ENCODE measurements at places on chromosomes 16 and 17.

DNA sequence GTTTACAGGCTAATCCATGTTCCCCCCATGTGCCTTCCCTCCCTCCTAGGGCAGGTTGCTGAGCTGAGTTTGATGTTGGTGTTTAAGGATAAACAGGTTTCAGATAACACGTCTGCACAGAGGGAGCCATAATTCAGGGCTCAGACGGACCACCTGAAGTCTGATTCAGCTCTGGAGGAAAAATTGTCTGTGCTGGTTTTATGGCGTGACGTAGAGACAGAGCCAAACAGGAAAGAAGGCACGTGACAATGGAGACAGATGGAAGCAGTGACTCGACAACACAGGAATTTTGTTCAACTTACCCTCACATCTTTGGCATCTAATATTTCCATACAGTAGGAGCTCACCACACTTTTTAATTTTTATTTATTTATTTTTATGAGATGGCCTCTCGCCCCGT lies 10.7 kb upstream of the USP10 start:
- DNase-seq, result no peak

DNA sequence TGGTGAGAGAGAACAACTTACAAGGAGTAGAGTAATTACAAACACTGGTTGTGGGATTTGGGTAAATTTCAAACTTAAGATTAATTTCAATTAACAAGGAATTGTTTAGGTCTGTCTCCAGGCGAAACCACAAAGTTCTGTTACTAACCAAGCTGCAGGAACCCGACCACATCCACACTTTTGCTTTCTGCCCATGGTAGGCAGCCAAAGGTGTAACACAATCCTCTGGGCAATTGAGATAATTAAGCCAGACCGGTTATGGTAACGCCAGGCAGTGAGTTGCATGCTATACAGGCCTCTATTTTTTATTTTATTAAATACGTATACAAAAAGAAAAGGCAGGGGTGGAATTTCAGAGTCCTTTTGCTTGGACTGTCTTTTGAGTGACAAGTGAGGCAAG lies 12.0 kb downstream of the KCNJ2 start:
- DNase-seq, result no peak

GRCh38 chr17:46060461-46060860 lies 61.4 kb downstream of the STH start:
- no peak for DNase-seq

GRCh38 chr16:15518381-15519351 lies 84.3 kb downstream of the BMERB1 start:
- no peak for DNase-seq

GRCh38 chr17:45668316-45668715 lies 115.8 kb upstream of the CRHR1 start:
- DNase-seq, result no peak

DNA sequence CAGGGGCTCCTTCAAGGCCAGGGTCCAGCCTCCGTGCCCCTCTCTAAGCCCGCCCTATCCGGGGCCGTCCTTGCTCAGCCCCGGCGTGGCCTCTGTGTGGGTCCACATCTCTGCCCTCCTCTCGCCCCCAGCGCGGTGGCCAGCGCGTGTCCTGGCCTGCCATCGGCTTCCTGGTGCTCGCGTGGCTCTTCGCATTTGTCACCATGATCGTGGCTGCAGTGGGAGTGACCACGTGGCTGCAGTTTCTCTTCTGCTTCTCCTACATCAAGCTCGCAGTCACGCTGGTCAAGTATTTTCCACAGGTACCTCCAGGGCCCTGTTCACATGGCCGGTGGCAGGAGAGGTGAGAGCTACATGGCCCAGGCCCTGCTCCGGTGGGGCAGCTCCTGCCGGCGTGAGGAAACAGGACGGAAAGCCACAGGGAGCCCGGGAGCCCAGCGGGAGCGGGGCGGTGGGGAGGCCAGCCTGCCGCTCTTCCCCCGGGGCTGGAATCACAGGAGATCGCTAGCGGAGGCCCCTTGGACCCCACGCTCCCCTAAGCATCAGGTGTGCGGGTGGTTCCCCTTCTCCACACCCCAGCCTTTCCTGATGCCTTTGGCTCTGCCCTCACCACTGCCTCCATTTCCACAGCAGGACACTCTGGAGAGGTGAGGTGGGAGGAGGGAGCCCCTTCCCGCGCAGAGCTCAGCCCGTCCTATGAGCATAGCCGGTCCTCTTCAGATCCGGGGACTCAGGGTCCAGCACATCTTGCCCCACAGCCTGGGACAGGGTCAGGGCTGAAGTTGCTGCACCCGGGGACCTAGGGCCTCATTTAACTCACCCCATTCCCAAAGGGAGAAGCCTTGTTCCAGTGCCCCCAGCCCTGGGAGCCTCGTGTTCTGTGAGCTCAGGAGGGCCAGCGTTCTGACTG lies 10.2 kb downstream of the TAX1BP3 start:
- no peak for DNase-seq

DNA sequence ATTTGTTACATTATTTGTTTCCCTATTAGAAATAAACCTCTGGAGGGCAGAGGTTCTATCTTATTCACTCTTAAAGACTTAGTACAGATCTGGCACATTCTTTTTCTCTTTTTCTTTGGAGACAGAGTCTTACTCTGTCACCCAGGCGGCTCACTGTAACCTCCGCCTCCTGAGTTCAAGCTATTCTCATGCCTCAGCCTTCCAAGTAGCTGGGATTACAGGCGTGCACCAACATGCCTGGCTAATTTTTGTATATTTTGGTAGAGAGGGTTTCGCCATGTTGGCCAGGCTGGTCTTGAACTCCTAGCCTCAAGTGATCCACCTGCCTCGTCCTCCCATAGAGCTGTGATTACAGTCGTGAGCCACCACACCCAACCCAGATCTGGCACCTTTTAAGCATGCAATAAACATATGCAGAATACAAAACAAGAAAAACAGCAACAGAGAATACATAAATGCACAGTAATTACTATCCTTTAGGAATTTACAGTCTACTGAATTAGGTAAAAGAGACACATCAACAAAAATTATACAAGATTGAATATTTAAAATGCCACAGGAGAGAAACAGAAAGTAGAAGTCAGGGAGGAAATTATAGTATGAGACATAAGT lies 52.1 kb downstream of the GPATCH8 start:
- DNase-seq, result no peak

DNA sequence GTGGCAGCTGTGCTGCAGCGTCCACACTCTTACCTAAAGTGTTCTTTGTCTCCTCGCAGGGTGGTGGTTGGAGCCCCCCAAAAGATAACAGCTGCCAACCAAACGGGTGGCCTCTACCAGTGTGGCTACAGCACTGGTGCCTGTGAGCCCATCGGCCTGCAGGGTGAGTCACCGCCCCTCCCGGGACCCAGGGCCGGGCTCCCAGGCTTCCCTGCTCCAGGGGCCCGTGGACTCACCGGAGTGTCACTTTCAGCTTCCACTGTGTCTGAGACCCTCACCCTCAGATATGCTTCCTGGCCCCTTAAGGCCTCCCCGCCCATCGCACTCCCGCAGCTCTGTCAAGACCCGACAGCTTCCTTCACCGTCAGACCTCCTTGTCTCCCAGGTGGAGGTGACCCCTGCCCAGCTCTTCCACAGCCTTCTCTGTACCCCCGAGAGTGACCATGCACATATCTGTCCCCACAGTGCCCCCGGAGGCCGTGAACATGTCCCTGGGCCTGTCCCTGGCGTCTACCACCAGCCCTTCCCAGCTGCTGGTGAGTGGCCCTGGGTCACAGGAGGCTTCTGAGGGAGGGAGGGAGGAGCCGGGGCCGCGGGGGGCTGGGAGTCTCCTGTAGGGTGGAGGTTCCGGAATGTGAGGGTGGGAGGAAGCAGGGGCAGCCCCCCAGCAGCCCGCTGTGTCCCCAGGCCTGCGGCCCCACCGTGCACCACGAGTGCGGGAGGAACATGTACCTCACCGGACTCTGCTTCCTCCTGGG lies 1.8 kb downstream of the ITGAX start:
- no peak for DNase-seq

DNA sequence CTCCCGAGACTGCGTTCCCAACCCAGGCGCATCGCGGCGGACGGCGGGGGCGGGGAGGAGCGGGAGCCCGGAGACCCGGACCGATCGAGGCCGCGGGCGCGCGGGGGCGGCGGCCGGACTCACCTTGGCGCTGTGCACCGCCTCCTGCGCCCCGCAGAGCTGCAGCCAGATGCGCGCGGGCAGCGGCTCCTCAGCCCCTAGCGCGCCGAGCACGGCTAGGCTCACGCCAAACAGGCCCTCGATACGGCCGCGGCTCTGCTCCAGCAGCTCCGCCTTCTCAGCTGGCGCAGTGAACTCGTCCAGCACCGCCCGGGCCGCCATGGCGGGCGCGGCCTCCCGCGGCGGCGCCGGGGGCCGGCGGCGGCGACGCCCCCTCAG lies 339 bp downstream of the N4BP1 start:
- peak; percentile 81 for DNase-seq

DNA sequence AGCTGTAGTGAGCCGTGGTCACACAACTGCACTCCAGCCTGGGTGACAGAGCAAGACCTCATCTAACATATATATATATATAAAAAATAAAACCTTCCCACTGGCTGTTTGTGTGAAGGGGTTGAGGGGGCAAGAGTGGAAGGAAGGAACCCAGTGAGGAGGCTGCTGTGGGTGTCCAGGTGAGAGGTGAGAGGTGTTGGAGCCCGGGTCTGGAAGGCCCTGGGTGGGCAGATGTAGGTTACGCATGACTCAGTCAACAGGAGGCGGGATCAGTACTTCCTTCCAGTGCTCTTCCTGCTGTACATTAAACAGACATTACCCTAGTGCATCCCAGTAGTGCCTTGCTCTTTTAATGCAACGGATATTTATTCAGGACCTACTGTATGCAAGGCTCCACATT lies 47.0 kb upstream of the ZNF423 start:
- DNase-seq, result no peak

DNA sequence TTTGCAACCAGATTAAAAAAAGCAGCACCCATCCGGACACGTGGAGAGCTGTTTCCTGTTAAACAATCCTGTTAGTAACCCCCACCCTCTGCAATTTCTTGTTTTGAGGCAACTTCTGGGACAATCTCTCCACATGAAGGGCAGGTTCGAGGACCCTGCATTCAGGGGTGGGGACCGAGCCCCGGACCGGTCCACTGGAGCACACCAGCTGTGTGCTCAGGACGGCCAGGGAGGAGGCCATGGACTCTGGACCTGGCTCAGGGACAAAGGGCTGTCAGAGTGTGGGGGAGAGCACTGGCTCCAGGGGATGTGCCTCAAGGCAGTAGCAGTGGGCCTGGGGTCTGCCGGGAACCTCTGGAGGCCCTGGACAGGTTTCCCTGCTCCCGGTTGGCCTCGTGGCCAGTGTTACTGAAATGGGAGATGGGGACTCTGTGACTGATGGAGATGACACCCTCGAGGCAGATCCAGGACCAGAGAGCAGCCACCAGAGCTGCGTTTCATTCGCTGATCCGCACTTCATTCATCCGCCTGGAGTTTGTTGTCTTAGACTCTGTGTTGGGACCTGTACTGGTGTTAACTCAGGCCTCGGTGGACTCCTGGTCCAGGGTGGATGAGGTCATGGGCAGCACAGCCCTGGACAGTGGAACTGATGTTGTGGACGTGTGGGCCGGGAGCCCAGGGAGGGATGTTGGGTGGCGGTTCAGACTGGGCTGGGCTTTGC lies 2.9 kb upstream of the CPNE7 start:
- DNase-seq, result no peak

GRCh38 chr17:57294629-57295501 lies 38.5 kb downstream of the MSI2 start:
- DNase-seq, result no peak

- DNase-seq, result no peak
These were observed 40.2 kb upstream of the ZCCHC14 start for GRCh38 chr16:87533061-87533460.

- no peak for DNase-seq
These were observed 26.4 kb downstream of the NMT1 start for GRCh38 chr17:45087504-45087975.

GRCh38 chr17:63480192-63480784 lies 3.4 kb downstream of the ACE start:
- no peak for DNase-seq

DNA sequence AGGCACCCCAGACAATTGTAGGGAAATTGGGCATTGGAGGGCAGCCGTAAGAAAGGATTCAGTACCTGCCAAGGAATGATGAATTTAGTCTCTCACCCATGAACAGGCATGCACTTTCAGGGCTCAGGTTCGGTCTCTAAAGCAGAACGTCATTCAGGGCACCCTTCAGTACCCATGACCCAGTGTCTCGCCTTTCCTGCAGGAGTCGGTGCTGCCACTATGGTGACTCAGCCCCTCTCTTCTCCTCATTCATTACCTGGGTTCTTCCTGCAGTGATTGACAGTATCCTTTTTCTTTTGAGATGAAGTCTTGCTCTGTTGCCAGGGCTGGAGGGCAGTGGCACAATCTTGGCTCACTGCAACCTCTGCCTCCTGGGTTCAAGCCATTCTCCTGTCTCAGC lies 8.4 kb downstream of the SOST start:
- DNase-seq, result no peak

DNA sequence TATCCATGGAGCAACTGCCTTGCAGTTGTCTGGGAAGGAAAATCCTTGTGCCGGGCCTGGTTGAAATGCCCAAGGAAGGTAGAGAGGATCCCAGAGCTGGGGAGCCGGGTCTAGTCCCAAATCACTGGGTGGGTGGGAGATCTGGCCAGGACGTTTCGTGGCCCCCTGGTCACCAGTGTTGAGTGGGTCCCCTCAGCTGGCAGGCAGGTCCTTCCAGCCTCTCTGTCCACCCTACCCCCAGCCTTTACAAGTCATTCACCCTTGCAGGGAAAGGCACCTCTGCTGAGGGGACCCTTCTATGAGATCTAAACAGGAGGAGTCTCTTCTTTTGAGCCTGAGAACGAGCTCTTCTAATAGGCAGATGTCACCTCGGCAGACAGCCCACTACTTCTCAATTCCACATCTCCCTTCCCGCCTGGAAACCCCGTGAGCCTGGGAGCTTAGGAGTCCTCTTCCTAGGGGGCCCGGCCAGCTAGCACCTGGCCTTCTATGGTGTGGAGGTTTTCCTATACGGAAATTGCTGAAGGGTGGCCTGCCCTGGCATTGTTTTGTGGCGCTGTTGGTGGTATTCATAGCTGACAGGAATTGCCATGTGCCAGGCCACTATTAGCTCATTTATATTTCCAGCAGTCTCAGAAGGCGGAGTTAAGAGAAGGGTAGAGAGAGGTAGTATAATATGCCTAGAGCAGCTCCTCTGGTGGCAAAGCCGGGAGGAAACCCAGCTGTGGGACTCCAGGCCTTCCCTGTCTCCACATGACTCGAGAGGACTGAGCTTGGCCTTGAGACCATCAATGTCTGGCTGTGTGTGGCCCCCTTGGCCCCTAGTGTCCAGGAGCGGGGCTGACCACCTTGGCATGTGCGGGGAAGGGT lies 13.3 kb downstream of the MPRIP start:
- DNase-seq, result no peak

GRCh38 chr17:40960144-40960543 lies 6.6 kb downstream of the KRT39 start:
- no peak for DNase-seq

- no peak for DNase-seq
These were observed 18.8 kb downstream of the TOM1L1 start for GRCh38 chr17:54919425-54919824.

All from RPMI8226 (cell line).